COLO829 (cell line): ENCODE measurements at places on chromosomes 2 and 18.
A peak's percentile ranks its signal among the peaks of the same experiment; 100 is the strongest.

GRCh38 chr18:27298214-27298804 is 113.2 kb upstream of the CHST9 start:
- DNase-seq, result peak; percentile 6

DNA sequence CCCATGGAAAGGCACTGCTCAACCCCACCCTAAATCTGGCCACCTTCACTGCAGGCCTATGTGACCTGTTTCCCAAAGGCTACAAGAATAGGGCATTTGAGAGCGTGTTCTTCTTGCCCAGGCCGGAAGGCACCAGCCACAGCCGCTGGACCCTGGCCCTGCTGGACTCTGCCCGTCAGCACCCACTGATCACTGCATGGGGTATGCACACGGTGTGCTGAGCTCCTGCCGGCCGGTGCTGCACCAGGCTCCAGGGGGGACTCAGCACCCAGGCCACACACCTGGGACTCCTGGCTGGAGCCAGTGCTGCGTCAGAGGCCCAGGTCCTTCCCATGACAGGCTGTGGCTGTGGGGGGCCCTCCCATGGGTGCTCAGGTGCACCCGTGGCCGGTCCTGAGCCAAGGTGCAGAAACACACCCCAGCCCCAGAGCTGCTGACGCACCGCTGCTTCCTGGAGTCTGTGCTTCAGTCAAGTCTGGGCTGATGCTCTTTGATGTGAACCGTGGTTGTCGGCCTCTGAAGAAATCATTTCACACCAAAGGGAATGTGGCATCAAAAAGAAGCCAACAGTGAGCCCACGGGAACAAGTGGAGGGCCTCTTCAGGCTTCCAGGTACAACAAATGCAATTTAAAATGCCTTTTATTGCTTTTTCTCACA is 6.5 kb downstream of the KCNG2 start:
- no peak for DNase-seq

- no peak for DNase-seq
These were observed 181.6 kb upstream of the ALKAL2 start for GRCh38 chr2:469514-469913.

GRCh38 chr18:3305933-3306332 is 44.0 kb downstream of the MYL12B start:
- DNase-seq, result no peak

- no peak for DNase-seq
These were observed 926.4 kb upstream of the FANCL start for GRCh38 chr2:59167514-59167913.

- no peak for DNase-seq
These were observed 16.2 kb upstream of the CXCR4 start for GRCh38 chr2:136134126-136134525.
